ENCODE measurements at places on chromosomes 1 and 21.

GRCh38 chr1:180916012-180916770 is 3.5 kb downstream of the KIAA1614 start:
- DNase-seq: no peak

DNA sequence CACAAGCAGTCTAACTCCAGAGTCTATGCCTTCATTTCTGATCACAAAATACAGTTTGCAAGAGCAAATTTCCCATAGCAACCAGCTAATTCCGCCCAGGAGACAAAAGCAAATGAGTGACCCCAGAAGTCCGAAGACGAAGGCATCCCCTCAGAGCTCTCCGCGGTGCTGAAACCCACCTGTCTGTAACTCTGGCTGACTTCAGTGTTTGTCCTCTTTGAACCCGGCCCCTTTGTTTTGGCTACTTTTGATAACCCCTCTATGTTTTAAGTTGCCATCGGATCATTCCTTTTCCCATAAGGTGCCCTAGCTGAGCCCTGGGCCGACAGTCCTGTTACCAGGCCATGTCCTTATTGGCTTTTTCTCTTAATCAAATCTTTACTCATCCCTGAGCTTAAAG is 515.8 kb downstream of the PTPRU start:
- no peak for DNase-seq

GRCh38 chr21:15057285-15057684 is 7.5 kb downstream of the NRIP1 start:
- no peak for DNase-seq

- no peak for DNase-seq
Observed at GRCh38 chr1:26724926-26725325, 29.1 kb downstream of the ARID1A start.

DNA sequence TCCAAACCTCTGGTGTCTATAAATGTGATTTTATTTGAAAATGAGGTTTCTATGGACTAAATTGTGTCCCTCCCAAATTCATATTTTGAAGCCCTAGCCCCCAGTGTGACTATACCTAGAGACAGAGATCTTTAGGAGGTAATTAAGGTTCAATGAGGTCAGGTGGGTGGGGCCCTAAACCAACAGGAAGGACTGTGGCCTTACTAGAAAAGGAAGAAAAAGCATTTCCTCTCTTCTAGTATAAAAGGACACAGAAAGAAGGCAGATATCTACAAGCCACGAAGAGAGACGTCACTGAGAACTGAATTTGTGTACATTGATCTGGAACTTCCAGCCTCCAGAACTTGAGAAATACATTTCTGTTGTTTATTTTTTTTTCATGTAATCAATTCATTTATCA is 123.1 kb upstream of the RUNX1 start:
- DNase-seq: no peak

- DNase-seq: no peak
Observed at GRCh38 chr1:154599658-154600057, 8.3 kb downstream of the ADAR start.

DNA sequence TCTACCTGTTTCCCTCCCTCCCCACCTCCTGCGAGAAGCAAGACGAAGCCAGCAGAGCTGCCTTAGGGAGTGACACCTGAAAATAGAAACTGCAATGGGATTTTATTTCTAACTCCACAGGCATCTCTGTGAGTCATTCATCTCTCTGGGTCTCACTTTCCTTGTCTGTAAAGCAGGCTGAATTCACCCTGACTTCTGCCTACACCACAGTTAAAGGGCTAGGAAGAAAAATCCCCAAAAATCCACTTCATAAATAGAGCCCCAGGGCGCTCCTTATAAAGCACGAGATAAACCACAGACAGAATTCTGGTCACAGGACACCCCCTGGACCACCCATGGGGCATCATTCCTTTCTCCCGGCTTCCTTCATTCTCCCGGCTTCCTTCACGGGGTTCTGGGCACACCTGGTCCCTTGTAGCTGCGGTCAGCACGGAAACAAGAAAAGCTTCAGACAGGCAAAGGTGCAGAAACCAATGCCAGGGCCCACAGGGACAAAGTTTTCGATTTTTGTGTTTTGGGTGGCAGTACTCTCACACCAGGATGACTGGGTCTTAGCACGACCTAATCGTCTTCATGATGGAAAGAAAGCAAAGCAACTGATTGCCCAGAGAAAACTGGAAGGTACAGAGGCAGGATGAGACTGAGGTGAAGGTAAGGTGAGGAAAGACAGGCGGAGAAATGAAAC is 2.8 kb upstream of the H6PD start:
- no peak for DNase-seq

- no peak for DNase-seq
Observed at GRCh38 chr1:22831729-22832413, 121.2 kb downstream of the EPHB2 start.

- DNase-seq: no peak
Observed at GRCh38 chr1:44236490-44237272, 23.4 kb downstream of the DMAP1 start.

Measured in frontal cortex (tissue), 4 donors.